Cortex of kidney (tissue), 1 donor: ENCODE measurements at places on chromosomes 6 and 20.

- no peak for DNase-seq
These were observed 290.4 kb upstream of the HSF2 start for GRCh38 chr6:122109075-122109474.

GRCh38 chr6:106767271-106767670 lies 137.9 kb downstream of the QRSL1 start:
- no peak for DNase-seq

DNA sequence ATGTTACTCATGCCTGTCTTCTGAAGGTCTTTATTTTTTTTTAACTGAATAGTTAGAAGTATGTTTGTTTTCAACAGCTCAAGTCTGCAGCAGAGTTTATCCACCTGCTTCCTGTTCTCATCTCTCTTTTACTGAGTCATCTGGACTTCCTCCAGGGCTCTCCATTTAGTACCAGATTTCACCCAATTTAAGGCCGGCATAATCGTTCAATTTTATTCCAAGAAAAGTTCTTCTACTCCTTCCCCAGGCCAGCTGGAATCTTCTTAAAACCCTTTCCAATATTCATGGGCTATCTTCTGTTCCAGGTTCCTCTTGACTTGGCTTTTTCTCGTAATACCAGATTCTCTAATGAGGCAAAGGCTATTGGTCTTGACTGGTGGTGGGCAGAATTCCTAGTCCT lies 79.0 kb upstream of the LAMA2 start:
- no peak for DNase-seq

- no peak for DNase-seq
These were observed 982.0 kb upstream of the FLRT3 start for GRCh38 chr20:15319439-15319838.

DNA sequence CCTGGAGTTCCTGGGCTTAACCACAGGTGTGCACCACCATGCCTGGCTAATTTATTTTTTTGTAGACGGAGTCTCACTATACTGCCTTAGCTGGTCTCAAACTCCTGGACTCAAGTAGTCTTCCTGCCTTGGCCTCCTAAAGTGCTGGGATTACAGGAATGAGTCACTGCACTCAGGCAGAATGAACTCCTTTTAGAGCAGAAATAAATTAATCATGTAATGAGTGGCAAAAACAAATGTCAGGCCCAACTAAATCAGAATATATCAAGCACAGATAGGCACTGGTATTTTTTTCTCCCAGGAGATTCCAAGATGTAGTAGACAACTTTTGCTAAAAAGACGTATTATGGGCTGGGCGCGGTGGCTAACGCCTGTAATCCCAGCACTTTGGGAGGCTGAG lies 2.6 kb downstream of the RPS10 start:
- DNase-seq, result no peak
